ENCODE measurements at places on chromosomes 1 and 21.

DNA sequence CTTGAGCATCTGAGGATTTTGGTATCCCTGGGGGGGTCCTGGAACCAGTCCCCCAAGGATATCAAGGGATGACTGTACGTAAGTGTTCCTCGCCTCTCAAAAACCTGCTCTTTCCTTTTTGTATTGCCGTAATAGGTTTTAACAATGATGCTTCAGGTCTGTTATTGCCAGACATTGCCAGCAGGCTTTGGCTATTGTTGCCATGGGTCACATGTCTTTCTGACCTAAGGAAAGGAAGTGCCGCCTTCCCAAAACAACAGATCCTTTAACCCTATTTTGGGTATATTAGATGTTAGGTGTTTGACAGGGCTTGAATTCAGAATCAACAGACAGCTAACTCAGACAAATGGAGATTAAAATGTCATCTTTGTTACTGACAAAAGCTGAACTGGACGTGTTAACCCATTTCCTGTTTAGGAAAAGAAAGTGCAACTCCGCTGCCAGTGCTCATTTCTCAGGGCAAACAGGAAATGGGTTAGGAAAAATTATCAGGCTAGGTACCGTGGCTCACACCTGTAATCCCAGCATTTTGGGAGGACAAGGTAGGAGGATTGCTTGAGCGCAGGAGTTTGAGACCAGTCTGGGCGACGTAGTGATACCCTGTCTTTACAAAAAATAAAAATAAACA is 12.4 kb upstream of the PRPF38B start:
- DNase-seq: no peak

DNA sequence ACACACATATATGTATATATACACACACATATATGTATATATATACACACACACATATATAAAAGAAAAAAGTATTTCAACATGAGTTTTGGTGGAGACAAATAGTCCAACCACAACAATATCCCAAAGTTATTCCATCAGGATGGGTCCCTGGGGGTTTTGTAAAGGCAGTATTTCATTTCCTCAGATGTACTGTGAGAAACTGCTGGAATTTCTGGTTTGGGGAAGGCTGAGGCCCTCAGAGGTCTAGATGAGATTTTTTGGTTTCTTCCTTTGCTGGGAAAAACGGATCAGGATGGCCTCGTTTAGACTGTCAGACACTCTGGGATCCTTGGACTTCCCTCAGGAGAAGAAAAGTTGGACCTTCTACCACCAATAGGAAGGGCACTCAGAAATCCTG is 36.5 kb upstream of the TENT5B start:
- DNase-seq: no peak

- no peak for DNase-seq
Observed at GRCh38 chr1:84298328-84298683, 3.2 kb upstream of the SAMD13 start.

- DNase-seq: no peak
Observed at GRCh38 chr1:232531291-232531690, 98.6 kb downstream of the SIPA1L2 start.

DNA sequence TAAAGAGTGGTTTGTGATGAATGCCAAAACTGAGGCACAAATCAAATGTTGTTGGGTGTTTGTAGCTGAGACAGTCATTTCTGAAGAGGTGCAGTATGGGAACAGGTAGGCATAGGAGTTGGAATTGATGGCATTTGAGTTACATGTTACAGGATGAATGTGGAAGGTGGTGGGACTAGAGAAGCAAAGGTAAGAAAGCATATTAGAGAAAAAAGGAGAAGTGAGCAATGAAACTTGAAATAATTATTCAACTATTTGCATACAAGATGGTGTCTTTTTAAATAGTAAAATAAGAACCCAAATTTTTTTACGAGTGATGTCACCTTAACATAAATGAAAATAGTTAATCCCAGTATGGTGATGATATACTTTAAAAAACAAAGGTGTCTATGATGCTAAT is 40.2 kb upstream of the METTL18 start:
- DNase-seq: no peak

DNA sequence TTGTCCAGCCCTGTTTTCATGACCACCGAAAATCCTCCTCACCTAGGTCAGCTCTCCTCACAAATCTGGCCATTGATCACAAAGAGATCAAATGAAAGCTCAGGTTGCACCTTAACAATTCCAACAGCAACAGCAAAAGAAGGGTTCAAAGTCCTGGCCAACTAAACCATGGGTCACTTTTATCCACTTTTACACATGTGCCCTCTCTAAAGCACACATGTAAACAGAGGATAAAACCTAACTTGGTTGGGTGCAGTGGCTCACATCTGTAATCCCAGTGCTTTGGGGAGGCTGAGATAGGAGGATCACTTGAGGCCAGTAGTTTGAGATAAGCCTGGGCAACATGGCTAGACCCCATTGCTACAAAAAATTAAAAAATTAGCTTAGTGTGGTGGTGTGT is 3.9 kb upstream of the RBM15 start:
- no peak for DNase-seq

- DNase-seq: no peak
Observed at GRCh38 chr1:74571493-74571800, 59.0 kb upstream of the LRRC53 start.

DNA sequence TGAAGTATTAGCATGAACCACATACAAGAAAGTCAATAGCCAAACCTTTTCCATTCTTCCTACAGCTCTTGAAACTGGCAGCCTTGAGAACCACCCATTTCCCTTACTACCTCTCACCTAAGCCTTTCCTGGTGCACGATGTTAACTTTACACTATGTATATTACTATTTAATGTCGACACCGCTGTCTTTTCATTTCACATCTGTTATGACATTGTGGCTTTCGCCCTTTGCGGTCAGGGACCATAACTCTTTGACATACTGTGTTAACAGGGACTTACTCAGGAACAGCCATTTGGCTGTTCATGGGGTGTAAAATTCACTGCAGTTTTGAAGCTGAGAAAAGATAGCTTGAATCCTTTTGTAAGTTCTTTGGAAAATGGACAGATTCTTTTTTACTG is 21.1 kb upstream of the GPR88 start:
- no peak for DNase-seq
